Right ventricle myocardium inferior (tissue), 1 donor: ENCODE measurements at places on chromosomes 7 and 10. TPM values are rescaled to one million over a fixed set of nuclear protein-coding genes. Genes with fewer than 3 reads are reported as not detected.

CYP2C19 gene
- total RNA-seq: not detected

FAM24B gene
- 1.0 TPM for total RNA-seq

KCND2 gene
- not detected for total RNA-seq

VPS41 gene
- 38.6 TPM for total RNA-seq

- no peak for DNase-seq
These were observed 68.6 kb downstream of the MMRN2 start for GRCh38 chr10:86888585-86889381.

- DNase-seq: no peak
These were observed 53.4 kb upstream of the CYP2C8 start for GRCh38 chr10:95122736-95123135.

DNA sequence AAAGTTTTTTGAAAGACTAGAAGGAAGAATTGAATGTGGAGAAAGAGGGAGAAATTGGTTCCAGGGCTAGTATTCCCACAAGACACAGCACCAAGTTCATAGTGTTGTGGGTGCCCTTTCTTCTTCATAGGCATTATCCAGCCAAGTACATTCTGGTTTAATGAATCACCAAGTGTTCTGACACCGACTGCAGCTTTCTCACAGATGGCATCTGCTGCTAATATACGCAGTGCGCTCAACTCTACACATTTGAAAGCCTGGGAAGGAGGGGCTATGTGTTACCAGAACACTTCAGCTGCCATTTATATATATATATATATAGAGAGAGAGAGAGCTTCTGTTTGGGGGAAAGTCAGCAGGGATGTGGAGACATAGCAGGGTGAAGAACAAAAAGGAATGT, 1168.4 kb downstream of the GATA3 start:
- no peak for DNase-seq
